ENCODE measurements at places on chromosomes 5 and 9.

- DNase-seq = no peak
Observed at GRCh38 chr5:16572289-16573015, 44.3 kb downstream of the RETREG1 start.

DNA sequence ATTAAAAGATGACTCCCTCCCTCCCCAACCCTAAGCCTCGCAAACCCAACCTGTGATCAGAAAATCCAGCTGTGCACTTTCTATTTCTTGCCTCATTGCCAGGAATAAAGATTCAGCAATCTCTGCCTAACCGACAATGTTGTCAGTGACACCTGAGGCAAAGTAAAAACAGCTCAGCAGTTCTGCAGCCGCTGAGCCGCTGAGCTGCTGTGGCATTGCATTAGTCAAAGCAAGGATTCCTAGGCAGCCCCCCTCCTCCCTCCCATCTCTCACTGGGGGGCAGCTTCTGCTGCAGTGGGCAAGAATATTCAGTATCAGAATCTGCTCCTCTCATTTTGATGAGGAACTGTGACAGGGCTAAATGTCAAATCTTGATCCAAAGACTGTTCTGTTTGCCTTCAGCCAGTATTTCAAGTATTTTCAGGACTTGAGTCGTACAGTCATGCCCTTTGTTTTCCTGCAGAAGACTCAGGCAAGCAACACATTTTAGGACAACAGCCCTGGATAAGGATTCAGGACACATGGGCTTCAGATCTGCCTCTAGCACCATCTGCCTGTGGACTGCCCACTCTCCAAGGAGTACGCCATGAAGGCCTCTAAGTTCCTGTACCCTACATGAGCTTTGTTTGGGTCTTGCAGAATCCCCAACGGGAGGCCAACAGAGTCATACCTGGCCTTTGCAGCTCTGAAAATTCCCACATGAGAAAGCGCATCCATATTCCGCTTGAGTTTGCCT lies 41.1 kb upstream of the DAP start:
- no peak for DNase-seq

DNA sequence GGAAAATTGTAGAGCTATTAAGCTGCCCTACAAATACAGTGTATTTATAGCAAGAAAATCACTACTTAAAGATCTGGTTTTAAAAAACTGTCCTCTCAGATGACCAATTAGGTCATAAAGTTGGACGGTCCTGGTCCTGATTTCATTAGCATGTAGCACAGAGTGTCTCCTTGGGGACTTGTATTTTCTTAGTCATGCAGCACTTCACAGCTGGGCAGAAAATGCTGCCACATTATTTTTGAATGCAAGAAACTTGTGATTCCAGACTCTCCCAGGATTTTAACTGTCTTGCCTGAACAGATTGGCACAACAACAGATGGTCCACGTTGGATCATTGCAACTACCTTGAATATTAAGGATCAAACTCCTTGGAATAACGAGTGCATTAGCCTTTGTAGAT lies 348.1 kb upstream of the SGCD start:
- DNase-seq = no peak

- no peak for DNase-seq
Observed at GRCh38 chr5:108421713-108422112, 39.8 kb upstream of the FBXL17 start.

DNA sequence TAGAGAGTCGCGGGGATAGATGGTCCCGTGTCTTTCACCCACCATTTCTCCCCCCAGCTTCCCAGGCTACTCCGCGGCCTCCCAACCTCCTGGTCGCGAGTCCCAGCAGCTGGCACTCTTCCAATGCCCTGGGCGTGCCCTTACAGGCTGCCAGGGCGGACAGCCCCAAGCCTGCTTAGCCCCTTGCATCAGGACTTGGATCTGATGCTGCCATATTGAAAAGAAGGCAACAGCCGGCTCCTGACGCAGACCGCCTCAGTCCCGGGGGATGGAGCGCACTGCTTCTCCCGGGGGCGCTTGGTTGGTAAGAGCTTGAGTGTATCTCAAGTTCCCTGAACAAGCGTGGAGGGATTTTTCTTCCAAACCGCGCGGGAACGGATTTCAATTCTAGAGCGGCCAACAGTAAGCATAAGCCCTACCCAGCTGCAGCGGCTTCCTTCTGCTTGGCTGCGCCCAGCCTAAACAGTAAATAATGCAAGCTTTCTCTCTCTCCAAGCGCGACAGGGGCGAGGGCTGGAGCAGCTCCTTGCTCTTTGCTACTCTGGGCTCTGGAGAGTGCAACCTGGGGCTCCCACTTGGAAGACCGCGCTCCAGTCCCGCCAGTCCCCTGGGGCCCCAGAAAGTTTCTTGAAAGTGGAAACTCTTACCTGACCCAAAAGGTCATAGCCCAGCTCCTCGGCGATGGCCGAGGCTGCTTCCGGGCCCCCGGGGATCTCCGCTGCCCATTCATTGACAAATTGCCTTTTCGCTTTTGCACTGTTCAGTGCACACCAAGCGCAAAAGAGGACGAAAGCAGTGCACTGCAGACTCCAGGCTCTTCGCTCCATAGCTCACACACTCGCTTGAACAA lies 607 bp downstream of the PCSK1 start:
- DNase-seq = no peak

- no peak for DNase-seq
Observed at GRCh38 chr5:137440795-137441194, 58.3 kb downstream of the SPOCK1 start.

DNA sequence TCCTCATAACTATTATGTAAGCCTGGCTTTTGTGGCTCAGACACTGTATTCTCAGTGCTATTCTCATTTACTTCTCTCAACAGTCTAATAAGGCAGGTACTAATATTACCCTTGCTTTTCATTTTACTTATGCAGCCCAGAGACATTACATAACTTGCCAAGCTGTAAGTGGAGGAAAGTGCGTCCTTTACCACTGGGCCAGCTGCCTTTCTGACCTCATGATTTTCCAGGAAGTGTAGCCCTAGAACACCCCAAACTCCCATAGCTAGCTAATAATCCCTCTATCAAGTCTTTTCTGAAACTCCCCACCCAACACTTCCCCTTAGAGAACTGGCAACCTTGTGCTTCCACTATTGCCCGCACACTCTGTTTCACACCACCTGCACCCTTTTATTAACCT lies 192.9 kb upstream of the HMHB1 start:
- DNase-seq = no peak

DNA sequence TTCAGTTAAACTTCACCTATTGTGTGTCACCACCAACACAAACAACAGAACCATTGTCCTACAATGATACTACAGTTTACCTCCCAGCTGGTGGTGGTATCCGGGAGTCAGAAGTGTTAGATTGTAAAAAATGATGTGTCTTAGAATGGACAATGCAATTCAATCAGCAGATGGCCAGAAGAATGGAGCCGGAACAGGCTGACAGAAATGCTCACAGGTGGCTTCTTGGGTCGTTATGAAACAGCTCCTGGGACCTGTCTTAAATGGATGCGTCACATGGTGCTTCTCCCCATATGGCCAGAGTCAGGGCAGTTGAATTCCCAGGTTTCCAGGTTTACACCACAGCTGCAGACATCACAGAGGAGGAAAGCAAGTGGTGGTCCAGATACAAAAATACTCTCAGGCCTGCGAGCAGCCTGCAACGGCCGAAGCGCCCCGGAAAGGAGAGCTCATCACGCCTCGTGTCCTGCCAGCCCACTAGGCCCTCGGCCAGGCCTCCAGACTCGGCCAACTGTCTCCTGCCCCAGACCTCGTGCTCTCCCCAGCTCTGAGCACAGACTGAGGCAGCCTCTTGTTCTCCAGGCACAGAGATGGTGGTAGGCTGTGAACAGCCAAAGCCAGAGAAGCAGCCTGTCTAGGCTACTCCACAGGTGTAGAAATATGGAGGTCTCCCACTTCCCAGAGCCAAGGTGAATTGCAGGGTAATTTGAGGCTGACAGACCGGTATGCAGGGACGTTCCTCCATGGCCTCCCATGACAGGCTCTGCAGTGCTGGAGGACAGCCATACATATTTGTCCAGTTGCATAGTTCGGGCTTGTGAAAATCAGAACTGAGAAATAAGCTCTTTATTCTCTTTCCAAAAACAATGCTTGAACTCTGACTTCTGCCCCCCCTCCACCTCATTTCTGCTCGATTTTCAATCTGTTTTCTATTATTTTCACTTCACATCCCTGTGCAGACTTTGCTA lies 98.5 kb upstream of the SPATA31C2 start:
- DNase-seq = no peak

- no peak for DNase-seq
Observed at GRCh38 chr9:123421186-123421585, 65.2 kb downstream of the CRB2 start.

DNA sequence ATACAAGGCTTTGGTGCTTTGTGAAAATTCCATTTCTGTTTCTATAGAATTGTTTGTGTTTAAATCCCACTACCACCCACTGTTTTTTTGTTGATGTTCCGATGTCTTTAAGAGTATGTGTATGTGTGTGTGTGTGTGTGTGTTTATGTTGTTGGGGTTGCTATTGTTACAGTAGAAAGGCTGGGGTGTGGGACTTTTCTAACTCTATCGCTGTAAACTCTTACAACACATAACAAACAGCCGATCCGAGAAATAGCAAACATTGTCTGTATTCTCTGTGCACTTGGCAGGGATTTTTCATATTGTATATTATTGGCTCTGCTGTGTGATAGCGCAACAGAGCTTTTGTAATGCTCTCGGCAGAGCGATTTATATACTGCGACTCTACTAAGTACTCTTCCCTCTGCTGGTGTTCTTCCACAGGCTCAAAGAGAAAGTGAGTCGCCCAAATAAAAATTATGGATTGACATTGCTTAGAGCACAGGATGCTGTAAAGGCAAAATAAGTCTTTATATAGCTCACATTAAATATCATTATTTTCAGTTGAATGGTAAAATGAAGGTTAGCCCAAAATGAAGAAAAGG lies 492.2 kb upstream of the ARRDC3 start:
- DNase-seq = no peak

DNA sequence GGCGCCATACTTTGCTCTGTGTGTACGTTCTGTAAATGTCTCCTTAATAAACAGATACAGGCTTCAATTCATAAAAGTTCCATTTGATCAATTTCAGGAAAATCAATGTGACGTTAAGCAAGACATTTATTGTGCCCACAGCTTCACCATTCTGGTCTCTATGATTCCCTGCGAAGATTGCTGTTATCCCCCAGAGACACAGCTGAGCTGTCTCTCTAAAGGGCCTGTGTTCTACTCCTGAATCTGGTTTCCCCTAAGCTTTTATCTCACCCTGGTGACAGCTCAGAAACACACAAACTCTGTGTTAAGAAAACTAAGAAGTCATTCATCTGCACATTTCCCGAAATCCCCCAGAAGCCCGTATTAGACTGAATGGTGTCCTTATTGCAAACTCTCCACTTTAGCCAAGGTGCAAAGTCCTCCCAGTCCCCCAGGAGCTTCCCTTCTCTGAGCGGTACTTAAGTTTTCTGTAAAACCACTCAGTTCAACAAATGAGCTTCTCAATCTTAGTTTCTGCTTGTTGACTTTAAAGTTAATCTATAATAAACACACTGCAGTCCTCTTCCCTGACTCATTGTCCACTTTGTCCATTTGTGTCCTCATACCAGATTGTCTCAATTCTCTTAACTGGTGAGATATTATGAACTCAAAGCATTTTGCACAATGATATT lies 1.4 kb upstream of the C5orf15 start:
- no peak for DNase-seq

DNA sequence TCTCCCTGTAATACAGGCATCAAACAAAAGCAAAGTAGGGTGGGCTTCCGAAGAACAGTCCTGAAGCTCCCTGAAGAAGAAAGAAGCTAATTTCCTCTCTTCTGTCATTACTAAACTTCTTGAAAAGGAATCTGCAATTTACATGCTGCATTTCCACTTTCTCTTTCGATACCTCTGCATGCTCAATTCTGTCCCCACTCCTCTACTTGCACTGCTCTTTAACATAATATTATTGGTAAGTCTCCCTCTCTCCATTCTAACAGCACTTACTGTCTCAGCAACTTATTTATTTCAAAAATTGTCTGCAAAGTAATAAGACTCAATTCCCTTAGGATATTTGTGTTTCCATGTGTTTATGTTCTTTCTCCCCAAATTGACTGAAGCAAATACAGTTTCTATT lies 3.9 kb upstream of the PLPP1 start:
- no peak for DNase-seq

DNA sequence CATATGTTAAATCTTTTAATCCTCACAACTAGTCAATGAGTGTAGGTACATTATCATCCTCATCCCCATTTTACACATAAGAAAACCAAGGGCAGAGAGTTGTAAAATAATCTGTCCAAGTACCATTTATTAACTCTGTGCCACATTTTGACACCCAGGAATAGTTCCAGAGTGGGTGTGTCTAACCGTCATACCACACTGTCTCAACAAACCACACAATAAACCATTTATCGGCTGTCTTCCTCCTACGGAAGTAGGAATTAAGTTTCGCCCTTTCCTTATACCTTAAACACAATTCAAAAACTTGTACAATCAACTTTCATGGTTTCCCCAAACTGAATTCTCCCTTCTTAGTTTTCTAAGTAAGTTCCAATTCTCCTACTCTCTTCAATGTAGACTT lies 11.4 kb downstream of the AP3B1 start:
- DNase-seq = no peak

DNA sequence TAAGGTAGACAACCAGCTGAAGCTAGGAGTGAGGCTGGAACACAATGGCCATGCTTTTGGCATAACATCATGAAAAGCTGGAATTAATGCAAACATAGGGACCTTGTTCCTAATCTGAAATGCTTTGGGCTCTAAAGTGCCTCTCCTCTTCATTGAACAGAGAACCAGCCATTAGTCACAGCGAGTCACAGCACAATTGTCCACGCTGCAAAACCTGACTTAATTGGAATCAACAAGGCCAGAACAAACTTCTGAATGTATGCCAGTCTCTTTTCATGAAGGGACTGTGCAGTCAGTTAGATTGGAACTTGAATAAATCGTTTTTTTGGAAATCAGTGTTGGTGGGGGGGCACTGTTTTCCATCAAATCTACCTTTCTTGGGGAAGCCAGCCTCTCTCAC lies 96.5 kb downstream of the JAKMIP2 start:
- no peak for DNase-seq

DNA sequence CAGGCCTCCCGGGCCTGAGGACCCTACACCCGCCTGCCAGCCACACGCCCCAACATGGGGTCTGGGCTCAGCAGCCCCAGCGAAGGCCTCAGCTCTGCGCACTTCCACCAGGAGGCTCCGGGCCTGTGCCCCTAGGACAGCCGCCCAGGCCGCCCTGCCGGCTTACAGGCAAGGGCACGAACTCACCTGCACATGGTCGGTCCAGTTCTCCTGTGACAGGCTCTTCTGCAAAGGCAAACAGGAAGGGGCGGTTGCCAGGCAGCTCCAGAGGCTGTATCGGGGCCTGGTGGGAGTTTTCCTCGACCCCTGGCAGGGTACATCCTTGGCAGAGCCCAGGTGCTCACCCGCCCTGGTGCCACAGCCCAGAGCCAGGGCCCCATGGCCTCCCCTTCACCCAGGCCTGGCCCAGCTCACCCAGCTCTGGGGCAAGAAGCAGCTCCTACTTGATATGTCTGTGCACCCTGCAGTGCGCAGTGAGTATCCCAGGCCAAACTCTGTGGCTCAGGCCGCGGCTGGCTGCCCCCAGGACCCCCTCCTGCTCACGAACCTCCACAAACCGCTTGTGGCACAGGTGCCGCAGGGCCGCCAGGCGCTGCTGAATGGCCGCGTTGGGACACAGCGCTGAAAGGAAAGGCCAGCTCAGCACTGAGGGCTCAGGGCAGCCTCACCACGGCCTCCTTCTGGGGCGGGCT lies 52.2 kb upstream of the NRARP start:
- no peak for DNase-seq

- no peak for DNase-seq
Observed at GRCh38 chr5:147554261-147554817, 44.5 kb upstream of the DPYSL3 start.

- DNase-seq = no peak
Observed at GRCh38 chr9:130058154-130058553, 4.4 kb downstream of the GPR107 start.
